T follicular helper cell (primary cell): ENCODE measurements at places on chromosomes 3 and 15.

GRCh38 chr3:16319307-16319706 lies 54.3 kb downstream of the OXNAD1 start:
- DNase-seq: peak; percentile 75

- DNase-seq: no peak
Observed at GRCh38 chr3:100754563-100755334, 45.5 kb downstream of the TFG start.

DNA sequence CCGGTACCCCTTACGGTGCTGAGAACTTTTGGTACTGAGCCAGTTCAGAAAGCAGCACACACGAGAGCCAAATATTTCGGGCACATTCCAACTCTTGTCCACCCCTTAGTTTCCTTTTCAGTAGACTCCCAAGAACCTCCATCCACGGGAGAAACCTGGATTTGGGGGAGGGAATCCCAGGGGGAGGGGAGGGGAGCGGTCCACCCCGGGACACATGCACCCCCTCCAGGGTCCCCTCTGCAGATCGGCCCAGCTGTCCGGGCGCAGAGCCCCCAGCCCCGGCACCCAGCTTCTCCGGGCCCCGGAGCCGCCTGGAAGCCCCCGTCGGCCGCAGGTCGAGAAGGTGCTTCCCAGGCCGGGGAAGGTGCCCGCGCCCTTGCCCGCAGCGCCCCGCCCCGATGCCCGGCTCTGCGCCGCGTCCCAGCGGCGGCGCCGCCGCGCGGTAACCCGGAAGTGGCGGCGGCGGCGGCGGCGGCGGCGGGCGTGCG lies 455 bp upstream of the ABHD17C start:
- no peak for DNase-seq

GRCh38 chr15:24772686-24773373 lies 97.3 kb downstream of the NPAP1 start:
- peak; percentile 47 for DNase-seq

GRCh38 chr3:146139586-146140110 lies 21.3 kb downstream of the PLOD2 start:
- no peak for DNase-seq

GRCh38 chr3:143824735-143825385 lies 23.4 kb downstream of the SLC9A9 start:
- DNase-seq: no peak

GRCh38 chr3:38029400-38030125 lies at the start of gene PLCD1:
Gene PLCD1, minus strand, starts transcription at chr3:38029642. Its CDS starts 103 bp downstream, at chr3:38029539.
- peak; percentile 28 for DNase-seq

DNA sequence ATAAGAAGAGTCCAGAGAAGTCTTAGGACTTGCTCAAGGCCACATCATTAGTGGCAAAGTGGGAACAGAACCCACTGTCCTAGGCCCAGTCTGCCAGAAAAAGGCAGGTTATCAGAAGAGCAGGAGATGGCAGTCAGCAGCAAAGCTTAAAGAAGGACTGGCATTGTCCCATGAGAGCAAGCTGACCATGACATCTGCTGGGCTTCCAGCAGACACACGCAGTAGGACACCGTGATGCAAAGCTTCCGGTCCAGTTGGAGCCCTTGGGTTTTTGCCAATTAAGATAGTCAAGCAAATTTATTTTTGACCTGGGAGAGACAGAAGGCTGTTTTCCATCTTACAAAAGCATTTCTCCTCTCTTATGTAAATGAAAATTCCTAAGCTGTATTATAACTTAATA lies 42.1 kb downstream of the ZBTB38 start:
- DNase-seq: no peak

- DNase-seq: no peak
Observed at GRCh38 chr3:186717039-186717457, at the start of gene KNG1. Gene KNG1, plus strand, starts transcription at chr3:186717359. Its CDS starts 184 bp downstream, at chr3:186717543.

GRCh38 chr3:127529346-127530188 lies 61.0 kb downstream of the TPRA1 start:
- DNase-seq: no peak
